ENCODE measurements at places on chromosomes 2 and 18. TPM values are rescaled to one million over a fixed set of nuclear protein-coding genes. Genes with fewer than 3 reads are reported as not detected.

The EFR3B gene
- 0.07 TPM for total RNA-seq

The SOX11 gene
- total RNA-seq, result not detected

The SCN3A gene
- total RNA-seq, result not detected

The OBSL1 gene
- 0.25 TPM for total RNA-seq

The ANKRD30BL gene
- not detected for total RNA-seq

The GRB14 gene
- not detected for total RNA-seq

The FOXI3 gene
- total RNA-seq, result not detected

The SLC11A1 gene
- total RNA-seq, result 0.32 TPM

The UGT1A5 gene
- total RNA-seq, result not detected

The AP1S3 gene
- total RNA-seq, result 9.8 TPM

The MTIF2 gene
- 22.0 TPM for total RNA-seq

The RPRM gene
- total RNA-seq, result 0.41 TPM

The C2orf66 gene
- 1.8 TPM for total RNA-seq

The CABYR gene
- 1.2 TPM for total RNA-seq

The TUBA3D gene
- not detected for total RNA-seq

The WDFY1 gene
- 55.6 TPM for total RNA-seq

The ANKAR gene
- 3.2 TPM for total RNA-seq

The PRSS56 gene
- not detected for total RNA-seq

The RMND5A gene
- 25.6 TPM for total RNA-seq

The MLPH gene
- not detected for total RNA-seq

The GPBAR1 gene
- 1.8 TPM for total RNA-seq

The CNGA3 gene
- not detected for total RNA-seq

The TMEM169 gene
- total RNA-seq, result 2.1 TPM

The ADGRF3 gene
- 3.9 TPM for total RNA-seq

The LIPG gene
- total RNA-seq, result not detected

The DTNA gene
- 0.24 TPM for total RNA-seq

The TEX261 gene
- 61.6 TPM for total RNA-seq

The LDLRAD4 gene
- total RNA-seq, result 23.7 TPM

The LAMA3 gene
- not detected for total RNA-seq

The TMEFF2 gene
- total RNA-seq, result not detected

The GREB1L gene
- not detected for total RNA-seq

The RGPD4 gene
- total RNA-seq, result not detected

The CHRND gene
- not detected for total RNA-seq

The DGUOK gene
- total RNA-seq, result 62.9 TPM

The CENPO gene
- 41.9 TPM for total RNA-seq

The IL18R1 gene
- 83.8 TPM for total RNA-seq

The CHST9 gene
- not detected for total RNA-seq

The FIGN gene
- not detected for total RNA-seq

The SERPINB5 gene
- not detected for total RNA-seq

The REG3A gene
- total RNA-seq, result not detected

The SULT1C2 gene
- total RNA-seq, result not detected

The WNT6 gene
- total RNA-seq, result not detected

The CPLX4 gene
- total RNA-seq, result not detected

The GDF7 gene
- total RNA-seq, result not detected

The RGPD3 gene
- total RNA-seq, result 0.32 TPM

The TDRD15 gene
- not detected for total RNA-seq

The SPDYA gene
- total RNA-seq, result 2.1 TPM

The AOX1 gene
- 0.32 TPM for total RNA-seq

The INHBB gene
- not detected for total RNA-seq

The MERTK gene
- 0.29 TPM for total RNA-seq

The ROCK1 gene
- 66.2 TPM for total RNA-seq

The DNAH6 gene
- total RNA-seq, result 0.39 TPM

The UGT1A4 gene
- not detected for total RNA-seq

The DOK6 gene
- not detected for total RNA-seq

Data from T-helper 1 cell treated with Interleukin-12 subunit alpha and Interleukin-12 subunit beta and Interleukin-4 antibody, amounts not matched to agents 30 ng/mL and 1 ng/mL, for 36 hours (primary cell).